ENCODE measurements at places on chromosomes 7 and 10.

DNA sequence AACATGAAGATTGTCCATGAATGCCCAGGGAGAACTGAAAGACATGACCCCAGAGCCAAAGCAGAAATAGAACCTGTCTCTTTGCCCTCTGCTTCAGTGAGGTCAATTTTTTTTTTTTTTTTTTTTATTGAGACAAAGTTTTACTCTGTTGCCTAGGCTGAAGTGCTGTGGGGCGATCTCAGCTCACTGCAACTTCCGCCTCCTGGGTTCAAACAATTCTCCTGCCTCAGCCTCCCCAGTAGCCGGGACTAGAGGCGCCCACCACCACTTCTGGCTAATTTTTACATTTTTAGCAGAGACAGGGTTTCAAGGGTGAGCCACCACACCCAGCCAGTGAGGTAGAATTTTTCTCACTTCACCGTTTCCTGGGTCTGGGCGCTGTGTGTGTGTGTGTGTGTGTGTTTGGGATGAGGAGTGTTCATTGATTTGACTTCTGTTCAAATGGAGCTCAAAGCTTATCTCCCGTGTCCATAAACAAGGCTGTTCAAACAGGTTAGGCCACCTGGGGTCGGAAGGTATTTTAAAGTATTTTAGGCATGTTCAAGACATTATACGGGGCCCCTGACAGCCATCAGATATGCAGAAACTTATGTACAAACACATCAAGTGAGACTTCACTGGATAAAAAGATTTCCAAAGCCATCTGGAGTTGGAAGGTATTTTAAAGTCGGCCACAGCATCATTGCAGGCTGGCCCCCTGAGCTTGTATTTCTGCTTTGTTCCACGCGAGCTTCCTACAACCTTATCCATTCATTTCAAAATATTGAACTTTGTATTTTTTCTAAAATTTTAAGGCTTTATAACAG is 93.8 kb downstream of the MAP3K8 start:
- DNase-seq: no peak

DNA sequence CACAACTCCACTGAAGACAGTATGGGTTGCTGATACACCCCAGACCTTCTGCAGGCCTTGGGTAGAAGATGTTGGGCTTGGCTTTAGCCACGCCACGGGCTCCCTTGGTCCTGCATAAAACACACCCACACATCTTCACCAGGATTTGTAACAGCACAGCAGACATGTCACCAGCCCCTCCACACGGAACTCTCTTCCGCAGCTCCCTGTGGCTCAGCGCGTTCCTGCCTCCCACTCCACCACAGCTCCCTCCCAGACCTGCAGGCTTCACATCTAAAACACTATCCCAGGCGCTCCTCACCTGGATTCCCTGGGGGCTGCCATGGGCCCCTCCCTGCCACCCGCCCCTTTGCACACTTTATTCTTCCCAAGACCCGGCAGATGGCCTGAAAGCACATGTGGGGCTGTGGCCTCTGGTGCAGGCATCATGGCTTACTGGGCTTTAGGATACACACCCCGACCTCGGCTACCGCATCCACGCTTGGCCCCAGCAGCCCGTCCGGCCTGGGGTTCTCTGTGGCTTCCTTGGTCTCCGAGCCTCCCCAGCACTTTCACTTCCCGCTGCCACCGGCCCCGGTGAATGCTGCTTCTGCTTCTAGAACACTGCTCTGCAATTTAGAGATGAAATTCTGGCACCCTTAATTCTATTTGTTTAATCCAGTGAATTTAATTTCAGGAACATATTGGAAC is 432.9 kb downstream of the DNAJB6 start:
- DNase-seq: no peak

DNA sequence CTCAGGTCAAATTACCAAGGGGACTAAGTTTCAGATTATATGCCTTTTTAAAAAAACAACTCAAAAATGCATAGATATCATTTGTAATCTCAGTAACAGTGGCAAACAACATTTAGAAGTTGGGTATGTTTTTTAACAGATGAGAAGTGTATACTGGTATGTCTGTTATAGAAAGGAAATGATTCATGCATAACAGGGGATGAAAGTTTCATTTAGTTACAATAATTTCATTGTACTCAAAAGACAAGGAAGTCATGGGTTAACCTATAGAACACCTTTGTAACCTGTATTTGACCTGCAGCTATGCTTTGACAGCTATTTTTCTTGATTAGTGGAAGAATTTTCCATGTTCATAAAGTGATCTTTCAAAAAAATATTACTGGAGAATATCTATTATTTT is 35.4 kb upstream of the FAM133B start:
- no peak for DNase-seq

GRCh38 chr7:44615149-44615611 is 8.8 kb downstream of the OGDH start:
- no peak for DNase-seq

DNA sequence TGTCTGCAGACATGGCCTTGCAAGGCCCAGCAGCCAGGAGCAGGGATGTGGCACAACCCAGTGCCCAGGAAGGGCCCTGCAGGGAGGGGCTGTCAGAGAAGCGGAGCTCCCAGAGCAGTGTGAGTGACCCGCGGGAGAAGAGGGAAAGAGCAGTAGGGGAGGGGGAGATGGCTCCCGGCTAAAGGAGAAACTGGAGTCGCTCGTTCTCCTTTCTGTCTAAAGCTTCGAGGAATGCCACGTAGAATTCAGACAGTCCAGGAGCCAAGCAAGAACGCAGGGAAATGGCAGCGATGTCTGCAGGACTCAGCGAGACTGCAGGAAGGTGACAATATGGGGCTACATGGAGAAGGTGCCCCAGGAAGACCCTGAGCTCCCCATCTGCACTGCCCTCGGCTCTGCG is 22.4 kb upstream of the HABP2 start:
- no peak for DNase-seq

DNA sequence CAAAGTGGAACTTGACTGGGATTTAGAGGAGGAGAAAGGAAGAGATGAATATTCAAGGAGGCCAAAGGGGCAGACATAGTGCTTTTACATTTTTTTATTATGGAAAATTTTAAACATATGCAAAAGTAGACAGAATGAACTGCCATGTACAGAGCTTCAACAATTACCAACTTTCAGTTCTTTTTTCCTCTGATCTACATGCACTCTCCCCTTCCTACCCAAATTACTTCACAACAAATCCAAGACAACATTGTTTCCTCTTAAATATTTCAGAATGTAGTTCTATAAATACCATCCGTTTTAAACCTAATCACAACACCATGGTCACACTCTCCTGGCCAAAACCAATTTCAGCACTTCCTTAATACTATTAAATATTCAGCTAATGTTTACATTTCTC is 83.5 kb upstream of the FZD1 start:
- DNase-seq: no peak

GRCh38 chr10:132748545-132749370 is 37.2 kb downstream of the NKX6-2 start:
- no peak for DNase-seq

DNA sequence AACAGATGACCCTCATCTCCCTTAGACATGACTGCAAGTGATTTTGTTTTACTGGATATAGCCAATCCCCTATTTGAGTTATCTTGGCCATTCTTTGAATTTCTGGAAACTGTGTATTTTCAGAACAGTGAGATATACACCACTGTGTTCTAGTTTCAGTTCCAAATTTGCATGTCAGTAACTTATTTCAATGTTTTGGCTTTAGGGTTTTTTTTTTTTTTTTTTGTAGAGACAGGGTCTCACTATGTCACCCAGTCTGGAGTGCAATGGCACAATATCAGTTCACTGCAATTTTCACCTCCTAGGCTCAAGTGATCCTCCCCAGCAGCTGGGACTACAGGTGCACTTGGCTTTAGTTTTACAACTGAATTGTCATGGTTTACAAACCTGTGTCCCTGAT is 67.2 kb downstream of the ATAD1 start:
- no peak for DNase-seq

GRCh38 chr7:148380596-148381419 is 209.8 kb upstream of the C7orf33 start:
- DNase-seq: no peak

DNA sequence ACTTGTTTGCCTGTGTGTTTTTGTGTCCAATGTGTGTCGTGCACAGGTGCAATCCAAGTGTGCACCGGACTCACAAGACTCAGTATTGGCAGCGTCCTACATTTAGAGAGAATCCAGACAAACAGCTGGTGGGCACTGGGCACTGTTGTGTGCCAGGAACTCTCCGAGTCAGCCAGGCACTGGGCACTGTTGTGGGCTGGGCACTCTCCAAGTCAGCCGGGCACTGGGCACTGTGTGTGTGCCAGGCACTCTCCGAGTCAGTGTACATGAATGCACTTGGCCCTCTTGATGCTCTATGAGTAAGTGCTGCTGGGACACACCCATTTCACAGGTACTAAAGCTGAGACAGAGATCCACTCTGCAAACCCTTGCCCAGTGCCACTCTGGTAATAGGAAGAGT is 303.5 kb downstream of the PTPRN2 start:
- no peak for DNase-seq

- DNase-seq: no peak
Measured at GRCh38 chr10:59678884-59679301, 30.8 kb downstream of the SLC16A9 start.

DNA sequence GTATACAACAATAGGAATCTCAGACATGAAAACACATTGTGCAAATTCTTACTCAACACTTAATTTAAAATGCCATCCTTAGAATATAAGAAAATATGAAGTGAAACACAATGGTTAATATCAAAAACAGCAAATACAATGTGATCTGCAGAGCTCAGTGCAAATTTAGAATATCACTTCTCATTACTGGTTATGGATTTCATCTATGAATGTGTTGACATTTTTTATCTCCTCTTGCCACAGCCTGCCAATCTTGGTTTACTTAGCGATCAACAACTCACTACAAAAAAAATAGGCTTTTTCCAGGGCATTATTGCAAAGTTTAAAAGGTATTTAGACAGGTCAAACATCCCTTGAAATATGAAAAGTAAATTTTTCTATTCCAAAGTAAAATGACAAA is 25.0 kb upstream of the RNF148 start:
- DNase-seq: no peak

- no peak for DNase-seq
Measured at GRCh38 chr10:126122881-126123280, 226.5 kb downstream of the FANK1 start.

- no peak for DNase-seq
Measured at GRCh38 chr7:47905076-47905920, 43.0 kb downstream of the PKD1L1 start.

GRCh38 chr10:77801474-77802161 is 124.9 kb downstream of the DLG5 start:
- DNase-seq: no peak

GRCh38 chr7:46549347-46549746 is 628.3 kb upstream of the IGFBP3 start:
- DNase-seq: no peak

DNA sequence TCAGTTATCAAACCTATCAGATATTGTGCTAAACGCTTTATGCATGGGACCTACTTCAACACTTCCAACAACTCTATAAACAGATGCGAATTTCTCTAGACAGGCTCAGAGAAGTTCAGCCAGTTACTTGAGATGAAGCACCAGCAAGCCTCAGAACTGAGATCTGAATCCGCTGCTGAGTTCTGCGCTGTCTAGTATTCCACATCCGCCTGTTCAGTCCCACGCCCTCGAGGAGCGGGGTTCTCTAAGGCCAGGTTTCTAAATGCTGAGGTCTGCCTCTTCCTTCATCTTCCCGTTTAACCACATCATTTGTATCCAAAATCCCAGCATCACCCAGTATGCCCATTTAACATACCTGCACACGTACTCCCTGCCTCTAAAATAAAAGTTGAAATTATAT is 297.8 kb upstream of the ZNF32 start:
- DNase-seq: no peak

GRCh38 chr7:107694386-107694785 is 33.8 kb downstream of the SLC26A4 start:
- DNase-seq: no peak

DNA sequence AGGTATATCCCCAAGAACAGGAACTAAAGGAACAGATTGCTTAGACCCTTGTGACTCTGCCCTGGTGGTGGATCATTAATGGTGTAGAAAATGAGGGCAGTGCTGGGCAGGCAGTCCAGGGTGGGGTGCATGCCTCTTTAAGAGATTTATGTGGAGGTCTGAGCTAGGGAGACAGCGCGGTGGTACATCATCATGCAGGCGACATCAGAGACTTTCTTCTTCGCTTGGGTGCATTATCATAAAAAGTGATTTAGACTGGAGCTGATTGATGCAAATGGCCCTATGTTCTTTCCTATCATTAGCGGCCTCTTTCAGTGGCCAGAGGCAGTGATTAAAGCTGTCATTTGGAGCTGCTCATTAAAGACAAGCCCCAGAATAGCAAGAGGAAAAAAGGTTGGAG is 519.1 kb upstream of the GALNT17 start:
- DNase-seq: no peak

GRCh38 chr7:121874298-121874697 is 1.3 kb downstream of the PTPRZ1 start:
- DNase-seq: no peak

DNA sequence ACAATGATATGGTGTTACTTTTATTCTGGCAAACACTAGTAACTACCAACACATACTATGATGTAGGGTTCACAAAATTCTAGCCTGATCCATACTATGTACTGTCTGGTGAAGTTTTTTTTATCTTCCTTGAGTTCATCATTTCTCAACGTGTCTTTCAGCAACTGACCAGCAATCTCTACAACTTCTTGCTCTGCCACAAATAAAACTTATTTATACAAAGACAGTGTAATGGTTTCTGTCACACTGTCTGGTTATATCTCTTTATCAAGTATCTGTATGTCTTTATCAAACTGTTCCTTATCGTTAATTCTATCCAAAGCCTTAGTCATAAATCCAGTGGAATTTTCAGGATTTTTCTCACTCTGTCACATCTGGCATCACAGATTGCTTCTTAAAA is 69.7 kb downstream of the CUL2 start:
- no peak for DNase-seq

DNA sequence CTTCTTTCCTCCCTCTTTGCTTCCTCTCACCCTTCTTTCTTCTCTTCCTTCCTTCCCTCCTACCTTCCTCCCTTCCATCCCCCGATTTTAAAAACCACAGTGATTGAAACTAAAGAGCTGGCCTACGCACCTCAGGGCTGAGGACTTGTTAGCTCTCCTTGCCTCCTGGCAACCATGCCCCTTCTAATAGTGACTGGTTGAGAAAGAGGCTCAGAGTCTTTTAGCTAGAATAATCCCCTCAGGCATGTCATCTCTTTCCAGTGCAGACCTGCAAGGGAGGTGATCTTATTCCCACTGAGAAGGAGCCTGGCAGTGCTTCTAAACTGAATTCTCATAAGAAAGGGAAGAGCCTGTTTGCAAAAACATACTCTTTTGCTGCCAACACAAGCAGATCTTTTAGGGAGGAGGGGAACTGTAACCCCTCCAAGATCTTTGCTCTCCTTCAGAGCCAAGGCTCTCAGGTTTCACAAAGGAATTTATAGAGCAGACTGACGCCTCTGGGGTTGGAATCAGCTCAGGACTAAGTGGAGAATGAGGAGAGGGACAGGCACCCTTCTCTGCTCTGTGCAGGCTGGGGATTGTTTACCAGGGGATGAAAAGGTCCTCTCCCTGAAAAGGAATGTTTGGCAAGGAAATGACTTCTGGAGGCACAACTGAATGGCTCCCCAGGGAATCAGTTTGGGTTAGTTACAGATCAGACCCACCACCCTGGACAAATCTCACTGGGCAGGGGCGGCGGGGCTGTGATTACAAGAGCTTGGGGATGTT is 9.4 kb upstream of the ANKRD1 start:
- DNase-seq: no peak
